ENCODE measurements at places on chromosomes 16 and 17.

DNA sequence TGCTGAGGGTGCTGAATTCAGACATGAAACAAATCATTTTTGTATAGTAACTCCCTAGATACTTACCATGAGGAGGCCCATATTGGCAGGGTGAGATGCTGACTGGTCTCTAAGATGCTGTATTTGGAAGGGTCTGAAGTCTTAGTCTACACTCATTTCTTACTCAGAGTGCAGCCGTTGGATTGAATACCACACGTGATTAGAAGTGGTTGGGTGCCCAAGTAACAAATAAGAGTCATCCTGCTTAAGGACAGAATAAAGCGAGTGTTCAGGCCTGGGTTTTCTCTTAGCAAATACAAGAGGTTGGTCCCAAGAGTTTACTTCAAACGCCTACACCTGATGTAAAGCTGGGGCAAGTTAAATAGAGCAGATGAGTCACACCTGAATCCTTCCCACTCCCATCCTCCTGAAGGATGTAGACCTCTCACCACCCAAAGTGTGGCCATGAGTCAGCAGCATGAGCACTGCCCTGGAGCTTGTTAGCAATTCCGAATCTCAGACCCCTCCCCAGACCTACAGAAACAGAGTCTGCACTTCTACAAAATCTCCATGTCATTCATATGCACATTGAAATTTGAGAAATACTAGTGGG lies 284.6 kb upstream of the CDH5 start:
- peak; percentile 45 for DNase-seq

DNA sequence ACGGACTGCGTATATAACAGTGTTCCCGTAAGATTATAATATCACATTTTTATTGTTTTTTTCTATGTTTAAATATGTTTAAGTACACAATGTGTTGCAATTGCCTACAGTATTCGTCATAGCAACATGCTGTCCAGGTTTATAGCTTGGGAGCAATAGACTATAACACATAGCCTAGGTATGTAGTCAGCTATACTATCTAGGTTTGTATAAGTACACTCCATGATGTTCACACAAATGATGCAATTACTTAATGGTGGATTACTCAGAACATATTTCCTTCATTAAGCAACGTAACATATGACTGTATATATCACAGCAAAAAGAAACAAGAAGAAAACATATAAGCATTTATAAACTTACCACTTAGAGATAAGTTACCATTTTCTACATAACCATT lies 160.0 kb downstream of the CBLN1 start:
- no peak for DNase-seq

GRCh38 chr16:491220-491919 lies 36.1 kb upstream of the CAPN15 start:
- peak; percentile 54 for DNase-seq

DNA sequence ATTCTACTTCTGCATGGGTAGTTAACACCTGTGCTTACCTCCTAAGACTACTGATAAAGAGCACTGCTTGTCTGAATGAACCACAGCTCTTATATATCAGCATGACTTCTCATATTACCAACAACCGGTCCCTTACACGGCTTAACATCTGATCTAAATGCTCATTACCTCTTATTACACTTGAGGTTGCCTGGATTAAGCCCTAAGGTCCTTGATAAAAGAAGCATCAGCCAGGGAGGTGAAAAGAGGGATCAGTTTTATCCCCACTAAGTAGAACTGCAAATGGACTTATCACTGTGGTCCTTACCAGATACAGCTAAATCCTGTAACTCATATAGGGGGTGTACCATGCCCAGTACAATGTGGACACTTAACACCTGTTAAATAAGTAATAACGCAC lies 8.2 kb upstream of the RSKR start:
- DNase-seq: no peak

- no peak for DNase-seq
These were observed 34.4 kb downstream of the SLC7A5 start for GRCh38 chr16:87834668-87835473.

All from ELF-1 (cell line).